T-helper 9 cell (primary cell): ENCODE measurements at places on chromosomes 5 and 9.

DNA sequence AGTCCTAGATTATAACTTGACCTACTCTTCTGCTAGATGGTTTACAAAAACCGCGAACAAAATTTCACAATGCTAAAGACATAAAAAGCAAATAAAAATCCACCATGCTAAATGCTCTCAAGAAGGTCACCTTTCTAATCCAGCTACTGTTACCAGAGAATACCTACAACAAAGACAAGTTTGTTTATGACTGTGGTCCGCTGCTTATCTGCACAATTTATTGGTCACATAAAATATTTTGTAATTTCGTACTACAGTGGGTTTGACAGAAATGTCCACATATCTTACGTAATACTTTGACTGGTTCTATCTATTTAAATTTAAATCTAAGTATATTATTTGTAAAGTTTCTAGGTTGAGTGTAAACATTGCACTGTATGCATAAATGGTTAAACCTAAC lies 257.6 kb upstream of the ZNF608 start:
- DNase-seq: no peak

- no peak for DNase-seq
These were observed 315.9 kb upstream of the RPS23 start for GRCh38 chr5:82594097-82594496.

GRCh38 chr9:135079018-135079417 lies 8.4 kb upstream of the OLFM1 start:
- DNase-seq: no peak

GRCh38 chr9:99259231-99259918 lies 37.3 kb downstream of the SEC61B start:
- no peak for DNase-seq

DNA sequence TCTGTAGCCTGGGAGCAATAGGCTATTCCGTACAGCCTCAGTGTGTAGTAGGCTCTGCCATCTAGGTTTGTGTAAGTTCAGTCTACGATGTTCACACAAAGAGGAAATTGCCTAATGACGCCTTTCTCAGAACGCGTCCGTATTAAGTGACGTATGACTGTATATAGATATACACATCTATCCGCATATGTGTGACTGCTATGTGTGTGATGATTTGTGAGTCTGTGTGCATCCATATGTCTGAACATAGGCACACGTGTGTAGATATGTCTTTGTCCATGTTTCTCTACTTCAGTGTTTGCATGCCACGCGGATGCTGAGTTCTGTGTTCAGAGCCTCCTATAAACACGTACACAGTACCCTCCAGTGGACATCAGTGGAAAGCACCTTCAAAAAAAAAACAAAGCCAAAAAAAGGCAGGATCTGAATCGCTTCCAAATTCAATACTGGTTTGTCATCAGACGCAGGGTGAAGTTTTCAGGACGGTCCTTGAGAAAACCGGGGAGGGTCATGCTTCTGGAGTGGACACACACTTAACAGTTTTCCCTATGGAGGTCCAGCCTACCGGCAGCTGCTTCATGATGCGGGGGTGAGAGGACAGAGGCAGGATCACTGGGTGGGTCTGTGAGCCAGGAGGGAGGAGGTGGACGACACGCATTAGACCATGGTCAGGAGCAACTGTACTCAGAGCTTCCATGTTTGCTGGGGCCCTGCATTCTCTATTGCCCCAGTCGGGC lies 29.5 kb upstream of the ALDH1B1 start:
- no peak for DNase-seq

- DNase-seq: no peak
These were observed 111.2 kb downstream of the INSYN2B start for GRCh38 chr5:169869066-169869465.

GRCh38 chr9:92706218-92706940 lies 36.4 kb upstream of the IPPK start:
- no peak for DNase-seq

- no peak for DNase-seq
These were observed 32.8 kb upstream of the SPRY4 start for GRCh38 chr5:142357469-142358090.

- DNase-seq: no peak
These were observed 47.1 kb upstream of the DMRT1 start for GRCh38 chr9:794386-794785.

DNA sequence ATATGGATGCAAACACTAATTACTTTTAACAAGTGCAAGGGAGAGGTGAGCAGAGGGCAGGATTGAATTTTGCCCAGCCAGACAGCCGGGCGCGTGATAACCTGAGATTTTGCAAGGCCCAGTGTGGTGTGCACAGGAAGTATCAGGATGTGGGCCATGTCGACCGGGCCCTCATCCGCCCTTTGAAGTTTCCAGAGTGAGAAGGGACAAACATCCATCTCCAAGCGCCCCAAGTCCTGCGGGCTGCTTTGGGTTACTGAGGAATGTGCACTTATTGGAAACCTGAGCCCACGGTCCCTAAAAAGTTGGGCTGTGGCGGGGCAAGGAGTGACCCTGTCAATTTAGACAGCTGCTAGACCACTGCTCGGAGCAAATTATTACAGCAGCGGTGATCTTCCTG lies 272.2 kb upstream of the IRX2 start:
- no peak for DNase-seq

- DNase-seq: no peak
These were observed 141.7 kb downstream of the BARX1 start for GRCh38 chr9:93813221-93814076.

GRCh38 chr5:56873056-56873455 lies 36.3 kb upstream of the SETD9 start:
- no peak for DNase-seq

- no peak for DNase-seq
These were observed 34.7 kb upstream of the PLPP1 start for GRCh38 chr5:55569513-55569865.

DNA sequence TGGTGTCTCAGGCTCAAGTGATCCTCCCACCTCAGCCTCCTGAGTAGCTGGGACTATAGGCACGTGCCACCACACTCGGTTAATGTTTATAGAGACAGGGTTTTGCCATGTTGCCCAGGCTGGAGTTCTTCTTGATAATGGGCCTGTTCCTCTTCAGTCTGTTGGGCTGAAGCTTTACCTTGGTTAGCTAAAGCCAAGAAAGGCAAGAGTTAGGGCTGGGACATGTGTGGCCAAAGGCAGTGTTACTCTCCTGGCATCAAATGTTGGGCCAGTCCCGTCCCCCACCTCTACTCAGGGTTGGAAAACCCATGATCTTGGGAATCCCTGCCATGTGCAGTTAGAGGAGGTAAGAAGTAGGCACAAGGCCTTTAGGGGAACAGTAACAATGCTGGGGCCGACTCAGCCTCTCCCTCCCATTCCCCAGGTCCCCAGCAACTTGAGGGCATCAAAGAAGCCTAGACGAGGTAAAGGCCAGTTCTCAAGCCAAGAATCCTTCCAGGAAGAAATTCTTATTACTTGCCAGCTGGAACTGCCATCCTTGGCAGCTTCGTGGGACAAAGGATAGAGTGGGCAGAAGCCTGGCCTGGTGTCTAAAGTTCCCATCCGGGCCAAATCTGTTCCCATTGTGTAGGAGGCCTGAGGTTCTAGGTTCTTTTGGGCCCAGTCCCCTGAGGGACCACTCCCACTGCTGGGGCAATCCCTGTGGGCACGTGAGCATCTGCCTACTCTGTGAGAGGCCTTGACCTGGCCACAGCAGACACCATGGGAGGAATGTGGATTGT lies 4.5 kb downstream of the EGR1 start:
- DNase-seq: no peak

DNA sequence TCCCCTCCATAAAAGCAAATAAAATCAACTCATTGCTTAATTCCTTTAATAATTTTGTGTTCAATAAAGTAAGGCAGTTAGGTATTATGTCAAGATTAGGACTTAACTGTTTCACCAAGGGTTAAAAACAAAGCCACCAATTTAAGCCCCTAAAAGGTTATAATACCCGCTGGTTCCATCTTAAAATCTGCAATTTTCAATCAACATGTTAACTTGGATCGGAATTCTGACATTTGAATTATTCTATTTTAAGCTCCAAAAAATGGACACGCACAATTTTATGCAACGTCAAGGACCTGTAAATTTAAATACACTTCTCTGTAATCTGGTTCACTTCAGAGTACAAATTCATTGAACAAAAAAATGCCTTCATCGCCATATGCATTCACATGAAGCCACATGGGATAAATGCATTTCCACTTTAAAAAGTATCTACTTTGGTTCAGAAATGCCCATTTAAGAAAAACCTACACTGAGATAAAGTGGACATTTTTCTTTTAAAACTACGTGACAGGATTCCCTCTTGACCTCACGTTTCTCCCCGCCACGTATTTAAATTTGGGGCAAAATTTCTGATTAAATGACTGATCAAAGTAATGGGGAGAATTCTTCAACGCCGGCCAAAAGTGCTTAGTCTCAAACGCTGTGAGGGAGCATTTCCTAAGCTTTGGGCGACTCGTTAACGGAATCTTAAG lies 721 bp downstream of the GIN1 start:
- DNase-seq: no peak

DNA sequence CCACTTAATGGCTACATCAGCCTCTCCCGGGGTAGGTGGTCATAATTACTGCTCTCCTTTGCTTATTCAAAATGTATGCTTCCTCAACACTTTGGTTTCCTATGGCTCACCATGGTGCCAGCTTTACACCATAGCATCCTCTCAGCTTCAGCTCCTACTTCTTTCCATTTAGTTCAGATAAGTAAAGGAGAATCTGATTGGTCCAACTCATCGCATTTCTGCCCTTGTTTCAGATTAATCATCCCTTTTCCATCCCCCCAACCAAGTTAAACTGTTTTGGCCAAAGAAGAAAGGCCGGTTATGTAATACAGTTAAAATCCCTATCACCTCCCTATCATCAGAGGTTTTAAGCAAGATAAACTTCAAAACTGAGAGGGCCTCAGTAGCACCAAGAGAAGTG lies 130.5 kb downstream of the CETN3 start:
- no peak for DNase-seq

- DNase-seq: no peak
These were observed 286.1 kb upstream of the ACTBL2 start for GRCh38 chr5:57768745-57769144.

- DNase-seq: no peak
These were observed 8.3 kb downstream of the LPCAT1 start for GRCh38 chr5:1515311-1515920.
